ENCODE measurements at places on chromosomes 4 and X.

- no peak for DNase-seq
Observed at GRCh38 chrX:132505116-132505515, 16.3 kb upstream of the MBNL3 start.

DNA sequence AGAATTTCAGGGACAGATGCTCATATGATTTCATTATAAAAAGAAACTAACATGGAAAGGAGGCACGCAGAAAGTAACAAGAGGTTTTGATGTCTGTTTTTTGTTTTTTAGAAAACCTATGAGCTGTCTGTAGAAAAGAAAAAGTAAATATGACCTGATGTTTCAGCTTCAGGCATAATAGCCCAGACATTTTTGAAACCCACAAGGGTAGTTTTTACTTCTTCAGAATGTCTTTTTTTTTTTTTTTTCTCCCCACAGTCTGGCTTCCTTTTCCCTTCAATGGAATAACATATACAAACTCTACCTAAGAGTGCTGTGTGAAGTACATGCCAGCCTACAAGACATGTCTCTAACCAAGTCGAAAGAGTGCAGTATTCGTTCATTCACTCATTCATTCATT, 18.3 kb upstream of the STX18 start:
- DNase-seq: no peak

GRCh38 chr4:105327956-105328355, 145.9 kb downstream of the PPA2 start:
- DNase-seq: no peak

DNA sequence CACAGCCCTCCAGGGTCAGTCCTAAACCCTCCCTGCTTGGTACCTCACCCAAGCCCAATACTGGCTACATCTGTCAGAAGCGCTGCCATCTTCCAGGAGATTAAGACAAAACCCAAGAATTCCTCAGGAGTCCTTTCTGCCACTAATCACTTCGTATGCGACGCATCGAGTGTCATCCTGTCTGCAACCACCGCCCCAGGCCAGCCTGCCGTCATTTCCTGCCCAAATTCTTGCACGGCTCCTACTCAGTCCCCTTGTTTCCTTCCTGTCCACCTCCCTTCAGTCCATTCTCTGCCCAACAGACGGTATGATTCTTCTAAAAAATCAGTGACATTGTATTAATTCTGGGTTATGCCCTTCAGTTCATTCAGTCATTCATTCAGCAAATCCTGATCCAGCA, 113.6 kb downstream of the NFKB1 start:
- no peak for DNase-seq

GRCh38 chr4:84279678-84280077, 219.4 kb downstream of the NKX6-1 start:
- no peak for DNase-seq

GRCh38 chrX:140229191-140229590, 263.9 kb upstream of the CXorf66 start:
- no peak for DNase-seq

Data from epithelial cell of prostate (primary cell).